ENCODE measurements at places on chromosomes 1 and 21. TPM values are rescaled to one million over a fixed set of nuclear protein-coding genes. Genes with fewer than 3 reads are reported as not detected.

C1QB gene
- not detected for total RNA-seq

TMEM52 gene
- not detected for total RNA-seq

NBPF4 gene
- 0.10 TPM for total RNA-seq

ANKRD34A gene
- 2.0 TPM for total RNA-seq

TTC22 gene
- total RNA-seq, result 10.6 TPM

GJA8 gene
- not detected for total RNA-seq

ZFP69B gene
- 3.5 TPM for total RNA-seq

CRP gene
- not detected for total RNA-seq

GRCh38 chr1:119631433-119632102, 16.5 kb downstream of the ZNF697 start:
- H3K4me3 ChIP-seq, result no peak overlapping the region
- peaks cover 58% of the 10 kb centered on the region for H3K27me3 ChIP-seq
- H3K27ac ChIP-seq, result no peak overlapping the region

DNA sequence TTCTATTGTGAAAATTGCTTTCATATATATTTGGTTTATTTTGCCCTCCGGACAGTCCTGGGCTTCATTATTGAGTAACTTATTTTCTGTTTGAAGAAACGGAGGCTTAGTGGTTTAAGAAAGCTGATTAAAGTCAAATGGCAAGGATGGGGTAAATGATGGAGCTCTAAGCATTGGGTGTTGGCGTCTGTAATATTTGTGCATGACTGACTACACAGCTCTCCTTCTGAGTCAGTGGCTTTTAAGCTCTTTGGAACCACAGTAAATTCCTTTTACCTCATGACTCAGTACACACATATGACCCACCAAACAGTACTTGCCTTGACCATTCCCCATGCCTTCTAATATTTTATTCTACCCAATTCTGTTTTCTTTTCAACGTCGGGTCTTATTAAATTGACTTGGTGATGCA, 21.0 kb downstream of the B3GALT5 start:
- no peaks in the 10 kb centered on the region for H3K27me3 ChIP-seq
- H3K4me3 ChIP-seq, result no peak overlapping the region
- H3K36me3 ChIP-seq, result no peaks in the 10 kb centered on the region
- no peaks in the 10 kb centered on the region for H3K4me1 ChIP-seq
- no peak overlapping the region for H3K27ac ChIP-seq
- no peak for DNase-seq

GRCh38 chr1:6489799-6490180, 1.7 kb downstream of the PLEKHG5 start:
- peaks cover 22% of the 10 kb centered on the region for H3K4me1 ChIP-seq
- H3K4me3 ChIP-seq, result peak overlapping the region; percentile 75
- peak overlapping the region; percentile 87 for H3K27ac ChIP-seq
- H3K36me3 ChIP-seq, result no peaks in the 10 kb centered on the region

GRCh38 chr1:182962554-182963115, 9.7 kb upstream of the SHCBP1L start:
- H3K4me3 ChIP-seq, result no peak overlapping the region
- H3K36me3 ChIP-seq, result no peaks in the 10 kb centered on the region
- DNase-seq, result peak; percentile 21
- H3K4me1 ChIP-seq, result no peaks in the 10 kb centered on the region
- H3K27me3 ChIP-seq, result peaks cover 8% of the 10 kb centered on the region
- H3K27ac ChIP-seq, result no peak overlapping the region

GRCh38 chr1:106754957-106755356, 301.5 kb upstream of the PRMT6 start:
- H3K36me3 ChIP-seq, result no peaks in the 10 kb centered on the region
- no peaks in the 10 kb centered on the region for H3K4me1 ChIP-seq
- H3K27ac ChIP-seq, result no peak overlapping the region
- H3K27me3 ChIP-seq, result no peaks in the 10 kb centered on the region

DNA sequence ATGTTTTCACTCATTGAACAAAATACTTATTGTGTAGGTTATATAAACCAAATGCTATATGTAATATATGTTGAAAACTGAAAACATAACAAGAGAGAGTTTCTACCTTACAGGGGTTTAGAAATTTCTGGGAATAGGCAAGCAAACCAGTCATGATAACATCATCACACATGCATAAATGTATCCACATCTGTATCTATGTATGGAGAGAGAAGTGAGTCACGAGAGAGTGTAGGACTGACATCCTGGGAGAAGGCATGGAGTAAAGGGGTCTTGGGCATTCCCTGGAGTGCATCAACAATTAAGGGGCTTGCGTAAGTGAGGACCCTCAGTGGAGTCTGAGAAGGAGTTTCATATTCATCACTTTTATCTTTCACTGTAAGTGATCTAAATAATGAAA, 65.5 kb downstream of the PCNX2 start:
- H3K36me3 ChIP-seq, result peaks cover 14% of the 10 kb centered on the region
- H3K4me1 ChIP-seq, result peaks cover 12% of the 10 kb centered on the region
- no peaks in the 10 kb centered on the region for H3K27me3 ChIP-seq
- H3K4me3 ChIP-seq, result no peak overlapping the region
- DNase-seq, result no peak

DNA sequence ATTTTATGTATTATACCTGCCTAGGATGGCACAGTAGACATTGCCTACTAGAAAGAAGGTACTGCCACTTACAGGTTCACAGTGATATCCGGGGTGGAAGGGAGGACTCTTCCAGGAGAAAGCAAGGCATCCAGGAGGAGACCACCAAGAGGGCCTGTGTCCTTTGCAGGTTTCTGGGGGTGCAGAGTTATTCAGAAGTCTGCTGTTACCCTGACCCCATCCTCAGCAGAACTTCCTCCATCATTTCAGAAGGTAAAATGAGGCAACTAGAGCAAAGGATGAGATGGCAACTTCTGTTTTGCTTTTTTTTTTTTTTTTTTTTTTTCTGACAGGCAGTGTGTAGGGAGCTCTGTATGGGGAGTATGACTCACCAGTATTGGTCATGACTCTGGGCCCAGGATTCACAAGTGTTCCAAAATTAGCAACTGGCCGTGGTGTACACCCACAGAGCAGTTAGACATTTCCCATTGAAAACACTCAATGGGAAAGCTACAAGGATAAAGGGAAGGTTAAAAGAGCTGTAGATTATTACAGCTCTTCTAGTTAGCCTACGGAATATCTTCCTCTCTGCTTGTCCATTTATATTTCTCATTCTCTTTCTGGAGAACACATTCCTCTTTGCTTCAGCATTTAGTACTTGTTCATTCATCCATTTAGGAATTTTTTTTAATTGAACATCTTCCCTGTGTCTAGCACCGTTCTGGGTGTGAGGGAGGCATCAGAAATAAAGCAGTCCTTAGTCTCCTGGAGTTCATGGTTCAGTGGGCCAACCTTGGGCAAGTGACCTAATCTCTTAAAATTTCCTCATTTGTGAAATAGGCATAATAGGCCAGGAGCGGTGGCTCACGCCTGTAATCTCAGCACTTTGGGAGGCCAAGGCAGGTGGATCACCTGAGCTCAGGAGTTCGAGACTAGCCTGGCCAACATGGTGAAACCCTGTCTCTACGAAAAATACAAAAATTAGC, 50.5 kb upstream of the PPP2R5A start:
- peaks cover 26% of the 10 kb centered on the region for H3K4me1 ChIP-seq
- no peaks in the 10 kb centered on the region for H3K27me3 ChIP-seq
- no peak overlapping the region for H3K27ac ChIP-seq
- no peaks in the 10 kb centered on the region for H3K36me3 ChIP-seq

DNA sequence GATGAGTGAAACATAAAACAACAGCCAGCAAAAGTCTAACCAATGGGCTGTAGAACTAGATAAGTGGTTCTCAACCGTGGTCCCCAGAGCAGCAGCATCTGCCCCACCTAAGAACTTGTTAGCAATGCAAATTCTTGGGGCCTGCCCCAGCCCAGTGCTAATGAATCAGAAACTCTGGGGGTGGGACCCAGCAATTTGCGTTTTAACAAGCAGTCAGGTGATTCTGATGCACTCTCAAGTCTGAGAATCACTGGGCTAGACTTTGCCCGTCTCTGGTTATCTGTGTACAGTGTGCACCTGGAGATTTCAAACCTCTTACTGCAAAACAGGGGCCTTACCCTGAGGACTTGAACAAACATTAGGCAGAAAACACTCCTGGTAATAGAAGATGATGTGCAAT, 66.5 kb downstream of the PLXNA2 start:
- H3K27ac ChIP-seq, result no peak overlapping the region
- H3K27me3 ChIP-seq, result peaks cover 14% of the 10 kb centered on the region
- H3K36me3 ChIP-seq, result no peaks in the 10 kb centered on the region
- no peak for DNase-seq

GRCh38 chr1:164361927-164362326, 197.1 kb upstream of the PBX1 start:
- no peaks in the 10 kb centered on the region for H3K36me3 ChIP-seq
- no peaks in the 10 kb centered on the region for H3K4me1 ChIP-seq
- H3K27ac ChIP-seq, result no peak overlapping the region
- DNase-seq, result no peak

DNA sequence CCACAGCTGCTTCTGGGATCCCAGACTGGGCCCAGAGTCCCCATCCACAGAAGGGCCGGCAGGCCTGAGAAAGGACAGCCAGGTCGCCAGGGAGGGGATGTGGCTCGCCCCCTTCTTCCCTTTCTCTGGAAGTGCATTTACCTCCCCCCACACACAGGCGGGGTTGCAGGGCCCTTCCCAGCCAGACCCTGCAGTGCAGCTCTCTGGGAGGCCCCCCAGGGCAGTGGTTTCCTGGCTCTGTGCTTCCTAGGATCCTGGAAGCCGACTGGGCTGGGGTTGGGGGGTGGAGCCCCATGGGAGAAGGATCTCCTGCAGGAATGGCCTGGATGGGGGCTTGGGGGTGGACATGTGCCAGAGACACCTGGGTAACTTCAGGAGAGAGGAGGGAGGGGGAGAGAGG, 4.2 kb upstream of the COL6A1 start:
- H3K4me3 ChIP-seq, result no peak overlapping the region
- H3K36me3 ChIP-seq, result no peaks in the 10 kb centered on the region
- DNase-seq, result no peak
- H3K27ac ChIP-seq, result no peak overlapping the region
- peaks cover 29% of the 10 kb centered on the region for H3K27me3 ChIP-seq

- H3K27ac ChIP-seq, result no peak overlapping the region
- peaks cover 8% of the 10 kb centered on the region for H3K4me1 ChIP-seq
- DNase-seq, result no peak
- H3K4me3 ChIP-seq, result no peak overlapping the region
- no peaks in the 10 kb centered on the region for H3K36me3 ChIP-seq
- H3K27me3 ChIP-seq, result peaks cover 7% of the 10 kb centered on the region
These were observed 20.3 kb downstream of the RSPH1 start for GRCh38 chr21:42475526-42476387.

DNA sequence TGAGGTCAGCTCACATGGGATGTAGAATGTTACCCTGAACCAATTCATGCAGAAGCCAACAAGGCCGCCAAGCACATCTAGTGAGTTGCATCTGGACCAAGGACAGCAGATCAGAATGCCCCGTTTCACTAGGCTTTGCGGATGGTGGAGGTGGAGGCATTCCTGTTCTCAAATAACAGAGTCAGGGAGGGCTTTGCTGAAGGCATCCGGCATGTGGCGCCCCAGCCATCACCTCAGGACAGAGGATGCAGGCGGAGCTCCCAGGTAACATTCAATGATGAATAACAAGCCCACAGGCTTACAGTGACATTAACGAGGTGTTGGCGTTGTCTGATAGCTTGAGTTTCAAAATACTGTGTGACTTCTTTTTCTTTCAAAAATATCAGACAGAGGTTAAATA, 476.2 kb downstream of the CAMTA1 start:
- no peak for DNase-seq
- no peak overlapping the region for H3K27ac ChIP-seq
- H3K4me1 ChIP-seq, result no peaks in the 10 kb centered on the region
- no peaks in the 10 kb centered on the region for H3K27me3 ChIP-seq

DNA sequence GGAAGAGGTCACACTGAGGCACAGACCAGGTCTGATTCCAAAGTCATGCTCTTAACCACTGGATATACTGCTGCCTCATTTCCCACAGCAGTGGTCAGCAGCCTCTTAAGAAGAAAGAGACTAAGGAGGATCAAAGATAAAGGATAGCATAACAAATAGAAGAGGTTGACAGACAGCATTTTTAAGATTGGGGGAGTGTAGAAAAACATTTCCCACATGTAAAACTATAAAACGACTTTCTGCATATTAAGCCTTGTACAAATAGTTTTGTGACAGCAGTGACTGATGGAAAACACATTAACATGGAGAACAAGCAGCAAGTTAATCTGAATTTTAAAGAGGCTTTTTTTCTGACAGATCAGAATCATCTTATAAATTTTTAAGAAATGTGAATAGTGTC, 92.0 kb downstream of the SELENOF start:
- H3K4me1 ChIP-seq, result no peaks in the 10 kb centered on the region
- no peak overlapping the region for H3K27ac ChIP-seq
- no peak for DNase-seq
- peaks cover 18% of the 10 kb centered on the region for H3K27me3 ChIP-seq
- no peak overlapping the region for H3K4me3 ChIP-seq
- no peaks in the 10 kb centered on the region for H3K36me3 ChIP-seq

DNA sequence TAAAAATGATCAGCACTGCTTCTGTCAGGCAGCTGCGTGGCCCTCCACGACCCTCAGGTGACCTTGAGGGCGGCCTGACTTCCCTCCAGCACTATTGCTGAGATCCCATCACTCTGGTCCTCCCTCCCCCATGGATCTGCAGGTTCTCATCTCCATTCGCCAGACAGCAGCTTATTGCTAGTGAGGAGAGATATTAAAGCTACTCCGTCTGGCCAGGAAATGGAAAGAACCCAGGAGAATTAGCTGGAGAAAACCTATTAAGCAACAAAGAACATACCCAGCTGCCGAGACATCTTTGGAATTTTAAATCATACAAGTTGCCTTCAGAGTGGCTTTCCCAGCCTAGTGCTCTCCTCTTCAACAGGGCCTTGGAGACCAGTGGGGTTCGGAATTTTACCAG, 25.7 kb upstream of the KCNN3 start:
- H3K4me3 ChIP-seq, result no peak overlapping the region
- H3K4me1 ChIP-seq, result no peaks in the 10 kb centered on the region
- H3K36me3 ChIP-seq, result no peaks in the 10 kb centered on the region
- no peak for DNase-seq

GRCh38 chr1:119226913-119227312, 86.5 kb upstream of the WARS2 start:
- no peak overlapping the region for H3K27ac ChIP-seq
- no peaks in the 10 kb centered on the region for H3K4me1 ChIP-seq
- no peaks in the 10 kb centered on the region for H3K27me3 ChIP-seq
- DNase-seq, result no peak

- H3K36me3 ChIP-seq, result peaks cover 3% of the 10 kb centered on the region
- H3K27me3 ChIP-seq, result no peaks in the 10 kb centered on the region
- peak; percentile 27 for DNase-seq
- peak overlapping the region; percentile 87 for H3K27ac ChIP-seq
- peaks cover 23% of the 10 kb centered on the region for H3K4me1 ChIP-seq
These were observed 2.0 kb downstream of the SCMH1 start for GRCh38 chr1:41239988-41240610.
